ENCODE measurements at places on chromosomes 3 and 15. TPM values are rescaled to one million over a fixed set of nuclear protein-coding genes. Genes with fewer than 3 reads are reported as not detected.

DNA sequence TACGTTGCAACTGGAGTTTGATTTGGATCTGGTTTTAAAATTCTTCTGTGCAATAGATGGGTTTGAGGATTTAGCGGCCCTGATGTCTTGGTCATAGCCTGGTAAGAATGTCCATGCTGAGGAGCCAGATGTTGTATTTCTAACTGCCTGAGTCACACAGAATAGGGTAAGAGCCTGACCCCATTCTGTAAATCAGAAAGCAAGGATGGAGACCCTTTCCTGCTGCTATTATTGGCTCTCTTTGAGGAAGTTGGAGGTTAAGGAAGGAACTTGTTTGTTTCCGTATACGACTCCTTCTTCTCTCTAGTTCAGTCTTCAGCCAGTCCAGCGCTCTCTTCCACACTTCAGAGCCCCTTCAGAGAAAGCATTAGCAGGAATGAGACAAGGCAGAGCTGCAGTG, 65.1 kb downstream of the HCN4 start:
- DNase-seq: no peak

Gene PLA2G4D
- not detected for total RNA-seq

Gene RABL3
- 30.0 TPM for total RNA-seq

DNA sequence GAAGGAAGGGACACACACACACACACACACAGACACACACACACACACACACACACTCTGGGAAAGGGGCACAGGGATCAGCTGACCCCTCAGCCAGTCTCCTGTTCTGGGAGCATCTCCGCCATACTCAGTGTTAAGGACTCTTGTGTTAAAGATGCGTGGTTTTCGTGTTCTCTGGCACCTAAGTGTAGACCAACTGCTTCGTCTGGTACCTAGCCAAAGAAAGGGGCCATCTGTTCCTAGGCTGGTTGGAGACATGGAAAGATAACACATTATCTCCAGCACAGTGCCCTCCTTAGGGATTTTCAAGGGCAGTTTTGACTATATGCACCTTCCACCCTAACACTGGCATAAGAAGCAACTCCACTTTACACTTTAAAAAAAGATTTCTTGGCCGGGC, 65.1 kb downstream of the EPHB1 start:
- DNase-seq: no peak

GRCh38 chr15:73594109-73594508, 39.1 kb downstream of the NPTN start:
- DNase-seq: no peak

Gene PLIN1
- 0.17 TPM for total RNA-seq

DNA sequence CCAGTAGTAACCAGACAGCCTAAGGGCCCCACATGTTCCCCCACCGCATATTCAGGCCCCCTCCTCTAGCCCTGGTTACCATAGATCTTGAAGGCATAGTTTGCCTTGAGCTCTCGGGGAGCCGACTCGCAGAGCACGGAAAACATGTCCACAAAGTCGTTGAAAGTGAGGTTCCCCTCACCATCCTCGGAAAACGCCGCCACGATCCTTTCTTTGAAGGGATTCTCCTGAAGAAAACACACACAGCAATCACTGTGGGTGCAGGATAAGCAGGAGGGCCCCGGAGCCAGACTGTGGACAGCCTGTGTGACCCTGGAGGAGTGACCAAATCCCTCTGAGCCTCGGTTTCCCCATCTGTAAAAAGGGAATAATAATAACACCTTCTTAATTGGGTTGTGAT, 16.8 kb downstream of the SH2D7 start:
- DNase-seq: peak; percentile 6

- no peak for DNase-seq
These were observed 25.5 kb downstream of the ATP1B3 start for GRCh38 chr3:141901914-141902313.

- no peak for DNase-seq
These were observed 990 bp upstream of the CLDN1 start for GRCh38 chr3:190323246-190323626.

All from activated CD4-positive, alpha-beta memory T cell treated with anti-CD3 and anti-CD28 coated beads for 36 hours (primary cell).